Cortex of kidney (tissue), 1 donor: ENCODE measurements at places on chromosomes 1 and 21.

DNA sequence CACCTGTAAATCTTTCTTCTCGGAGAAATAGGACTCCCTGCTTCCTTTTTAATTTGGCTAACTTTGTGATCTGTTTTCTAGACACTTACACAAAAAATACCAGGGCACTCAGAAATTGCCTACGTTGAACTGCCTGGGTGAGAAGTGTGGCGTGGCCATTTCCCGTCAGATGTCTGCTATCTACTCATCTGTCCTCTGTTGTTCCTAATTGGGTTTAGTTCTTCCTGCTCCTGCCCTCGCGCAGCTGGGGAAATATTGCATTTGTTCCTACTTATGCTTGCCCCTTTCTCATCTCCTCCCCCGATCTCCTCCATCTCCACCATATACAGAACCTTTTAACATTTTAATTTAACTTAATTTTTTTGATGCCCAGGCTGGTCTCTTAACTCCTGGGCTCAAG, 55.1 kb downstream of the CD58 start:
- no peak for DNase-seq

DNA sequence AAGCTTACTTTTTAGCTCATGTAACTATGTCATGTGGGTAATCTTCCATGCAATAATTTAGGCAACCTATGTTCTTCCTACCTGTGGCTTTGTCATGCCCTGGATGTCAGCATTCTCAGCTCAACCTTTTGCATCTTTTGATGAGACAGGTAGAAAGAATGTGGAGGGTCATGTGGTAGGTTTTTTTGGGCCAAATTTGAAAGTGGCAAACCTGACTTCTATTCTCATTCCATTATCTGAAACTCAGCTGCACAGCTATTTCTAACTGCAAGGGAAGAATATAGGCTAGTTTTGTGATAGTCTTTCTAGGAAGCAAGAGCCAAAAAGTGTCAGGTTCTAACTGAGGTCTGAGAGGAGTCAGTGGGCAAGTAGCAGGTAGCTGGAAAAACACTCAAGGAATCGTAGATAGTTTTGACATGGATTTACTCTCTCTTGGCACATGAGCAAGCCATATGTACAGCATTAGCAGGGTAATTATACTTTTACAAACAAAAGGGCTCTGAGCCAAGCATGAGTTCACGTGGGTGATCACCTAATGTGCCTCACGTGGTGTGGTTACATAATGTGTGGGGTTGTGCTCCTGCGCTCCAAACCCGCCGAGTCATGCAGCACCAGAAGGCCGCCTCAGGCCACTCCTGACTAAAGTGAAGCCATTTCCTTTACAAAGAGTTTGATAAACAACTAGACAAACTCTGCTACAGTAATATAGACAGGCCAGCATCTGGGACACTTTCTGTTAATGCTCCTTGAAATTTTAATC, 1013.8 kb downstream of the PLA2G4A start:
- no peak for DNase-seq

GRCh38 chr1:95562230-95562629, 328.2 kb downstream of the RWDD3 start:
- no peak for DNase-seq

- DNase-seq = no peak
These were observed 47.1 kb upstream of the ATP1B1 start for GRCh38 chr1:169059421-169059820.

- no peak for DNase-seq
These were observed 29.2 kb downstream of the SOX13 start for GRCh38 chr1:204102029-204102611.

DNA sequence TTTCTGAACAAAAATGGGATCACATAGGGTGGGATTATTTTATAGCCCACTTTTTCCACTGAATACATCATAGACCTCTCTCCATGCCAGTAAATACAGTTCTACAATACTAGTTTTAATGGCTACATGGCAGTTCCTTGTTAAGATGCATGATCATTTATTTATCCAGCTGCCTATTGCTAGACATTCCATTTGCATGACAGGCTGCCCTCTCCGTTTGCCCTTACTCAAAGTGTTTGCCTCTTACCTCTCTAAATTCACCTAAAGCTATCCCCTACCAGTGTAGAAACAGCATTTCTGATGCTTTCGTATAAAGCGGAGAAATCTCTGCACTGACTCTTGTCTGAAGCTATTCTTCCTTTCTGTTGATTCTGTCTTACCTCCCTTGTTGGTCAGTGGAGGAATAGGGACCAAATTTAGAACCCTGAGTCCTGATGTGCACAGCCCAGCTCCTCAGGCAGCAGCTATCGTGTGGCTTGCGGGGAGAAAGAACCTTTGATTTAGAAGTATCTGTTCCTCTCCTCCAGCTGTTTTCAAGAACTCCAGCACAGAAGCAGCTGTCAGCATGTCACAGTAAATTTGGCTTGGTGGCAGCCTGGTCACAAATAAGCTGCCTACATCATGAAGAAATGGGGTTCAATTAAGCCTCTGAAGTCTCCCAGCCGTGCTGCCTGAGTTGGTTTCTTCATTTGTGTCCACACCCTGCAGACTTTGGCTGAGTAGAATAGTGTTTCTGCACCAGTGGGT, 337.3 kb downstream of the PRDM2 start:
- no peak for DNase-seq

DNA sequence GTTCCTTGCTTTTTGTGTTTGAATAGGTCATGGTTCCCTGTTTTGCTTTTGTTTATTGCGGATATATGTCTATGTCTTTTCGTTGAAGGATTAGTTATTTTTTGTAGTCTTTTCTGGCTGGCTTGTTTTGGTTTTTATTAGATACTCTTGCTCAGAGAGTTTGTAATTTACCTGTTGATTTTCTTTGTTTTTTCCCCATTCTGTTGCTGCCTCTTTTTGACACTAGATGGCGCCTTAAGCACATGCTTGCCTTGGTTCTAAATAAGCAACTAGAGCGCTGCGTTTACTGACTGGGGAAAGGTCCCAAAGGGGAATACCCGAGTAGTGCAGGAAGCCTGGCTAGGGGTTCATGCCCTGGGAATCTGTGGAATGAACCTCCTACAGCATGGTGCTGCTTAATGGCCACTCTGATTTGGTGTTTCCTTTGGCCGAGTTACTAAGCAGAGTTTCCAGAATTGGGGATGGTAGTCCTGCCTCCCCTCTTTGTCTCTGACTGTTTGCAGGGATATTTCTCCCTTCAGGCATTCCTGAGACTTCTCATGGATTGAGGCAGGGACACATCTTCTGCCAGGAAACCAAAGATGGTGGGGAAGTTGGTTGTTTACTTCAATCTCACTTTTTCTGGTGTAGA, 143.2 kb downstream of the PTPRU start:
- DNase-seq = no peak

- DNase-seq = no peak
These were observed 31.0 kb downstream of the PALMD start for GRCh38 chr1:99676876-99677275.

DNA sequence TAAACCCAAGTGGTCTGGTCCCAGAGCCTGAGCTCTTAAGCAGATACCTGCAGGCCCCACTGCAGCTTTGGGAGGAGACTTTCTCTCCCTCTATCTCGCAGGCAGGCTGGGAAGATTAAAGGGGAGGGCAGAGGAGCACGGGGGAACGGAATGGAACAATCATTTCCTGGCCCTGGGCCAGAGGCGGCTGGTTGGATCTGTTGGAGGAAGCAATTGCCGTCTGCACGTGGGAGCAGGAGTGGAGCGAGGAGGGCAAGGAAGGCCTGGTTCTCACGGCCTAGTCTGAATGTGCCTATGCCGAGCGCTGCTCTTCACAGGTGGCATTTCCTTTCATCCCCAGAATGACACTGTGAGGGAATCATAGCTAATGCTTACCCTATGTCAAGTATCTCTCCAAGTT, 23.7 kb downstream of the NKAIN1 start:
- no peak for DNase-seq

- DNase-seq = no peak
These were observed 120.8 kb upstream of the RRP15 start for GRCh38 chr1:218164111-218164929.

DNA sequence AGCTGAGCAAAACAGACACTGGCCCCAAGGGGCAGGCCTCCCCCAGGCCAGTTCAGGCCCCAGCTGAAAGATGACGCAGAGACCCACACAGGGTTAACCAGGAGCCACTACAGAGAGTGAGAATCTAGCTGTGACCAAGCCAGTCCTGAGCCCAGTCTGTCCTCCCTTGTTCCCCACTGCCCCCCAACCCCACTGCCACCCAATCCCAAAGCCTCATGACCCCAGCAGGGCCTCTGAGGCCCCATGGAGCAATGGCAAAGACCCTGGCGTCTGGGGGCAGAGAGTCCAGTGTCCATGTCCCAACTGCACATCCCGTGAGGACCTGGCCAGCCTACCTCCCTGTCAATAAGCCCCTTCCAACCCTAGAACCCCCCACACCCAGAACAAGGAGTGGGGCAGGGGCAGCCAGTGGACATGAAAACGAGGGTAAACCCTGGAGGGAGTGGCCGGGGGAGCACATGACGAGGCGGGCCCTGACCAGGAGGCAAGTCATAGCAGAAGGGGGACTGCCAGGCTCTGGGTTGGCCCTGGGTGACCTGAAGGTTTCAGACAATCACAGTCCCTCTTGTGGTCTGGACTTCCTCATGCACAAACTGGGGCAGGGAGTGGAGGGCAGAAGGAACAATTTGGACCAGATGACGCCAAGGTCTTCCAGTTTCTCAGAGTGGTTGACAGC, 100.5 kb downstream of the GLIS1 start:
- DNase-seq = no peak

GRCh38 chr1:94738371-94738770, 81.8 kb upstream of the SLC44A3 start:
- DNase-seq = no peak
